ENCODE measurements at places on chromosomes 4 and X. TPM values are rescaled to one million over a fixed set of nuclear protein-coding genes. Genes with fewer than 3 reads are reported as not detected.

The NAA11 gene
- not detected for total RNA-seq

The CDS1 gene
- total RNA-seq, result under 0.01 TPM

The NR3C2 gene
- total RNA-seq, result 3.5 TPM

The TMEM271 gene
- not detected for total RNA-seq

The CTAG1B gene
- total RNA-seq, result not detected

The GAGE2A gene
- total RNA-seq, result not detected

The INTU gene
- total RNA-seq, result 13.1 TPM

The NOX1 gene
- not detected for total RNA-seq

The KLKB1 gene
- not detected for total RNA-seq

The CHRDL1 gene
- total RNA-seq, result 1.6 TPM

All from hair follicle dermal papilla cell (primary cell).